ENCODE measurements at places on chromosomes 7 and 10.

DNA sequence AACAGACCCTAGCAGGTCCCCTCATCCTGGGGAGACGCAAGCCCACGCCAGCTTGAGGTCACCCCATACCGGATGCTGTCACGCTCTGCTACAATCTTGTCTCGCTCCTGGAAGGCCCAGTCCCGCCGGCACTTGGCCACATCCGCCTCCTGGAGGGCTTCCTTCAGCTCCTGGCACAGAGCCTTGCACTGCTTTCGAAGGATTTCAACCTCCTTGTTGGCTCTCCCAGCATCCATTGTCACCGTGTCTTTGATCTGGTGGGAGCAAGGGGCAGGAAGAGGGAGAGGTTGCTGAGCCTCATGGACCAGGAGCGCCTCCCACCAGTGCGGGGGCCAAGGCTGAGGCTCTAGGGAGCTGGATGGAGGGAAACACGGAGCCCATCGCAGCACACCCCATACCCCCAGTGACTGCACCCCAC lies 90.9 kb downstream of the DLG5 start:
- DNase-seq, result no peak

DNA sequence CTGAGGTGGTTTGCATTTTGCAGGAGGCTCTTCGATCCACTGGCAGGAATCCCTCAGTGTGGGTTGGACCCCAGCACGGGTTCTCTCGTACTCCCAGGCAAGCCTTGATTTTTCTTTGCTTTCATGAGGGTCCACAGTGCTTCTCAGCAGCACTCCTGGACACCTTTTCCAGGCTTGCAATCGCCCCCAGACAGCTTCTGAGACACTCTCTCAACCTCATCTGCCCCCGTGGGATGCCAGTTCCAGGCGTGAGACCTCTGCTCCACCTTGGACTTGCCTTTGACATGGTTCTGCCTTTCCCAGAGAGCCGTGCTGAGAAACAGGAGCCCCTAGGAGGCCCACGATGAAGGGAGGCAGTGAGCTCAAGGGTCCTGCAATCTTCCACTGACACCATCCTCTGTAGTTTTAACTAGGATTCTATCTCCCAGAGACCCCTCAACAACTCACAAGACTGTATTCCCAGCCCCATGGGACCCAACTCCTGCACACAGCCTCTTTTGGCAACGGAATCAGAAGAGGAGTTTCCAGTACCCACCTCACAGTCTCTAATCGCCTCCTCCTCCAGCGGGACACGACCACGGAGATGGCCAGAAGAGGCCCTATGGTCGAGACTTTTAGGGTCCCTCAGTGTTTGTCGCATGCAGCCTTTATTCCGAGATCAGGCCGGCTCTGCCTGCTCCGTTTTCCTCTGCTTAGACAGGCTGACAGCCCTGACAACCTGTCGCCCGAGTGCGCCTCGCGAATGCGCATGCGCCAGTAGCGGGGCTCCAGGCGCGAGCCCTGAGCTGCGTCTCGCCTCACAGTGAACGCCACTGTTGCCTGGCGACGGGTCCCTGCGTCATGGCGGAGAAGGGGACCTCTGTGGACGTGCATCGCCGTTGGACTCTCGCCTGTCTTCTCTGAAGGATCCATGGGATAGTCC lies 26.0 kb upstream of the ZNF273 start:
- DNase-seq, result peak; percentile 86

GRCh38 chr7:26141077-26141476 lies 10.9 kb upstream of the NFE2L3 start:
- no peak for DNase-seq

DNA sequence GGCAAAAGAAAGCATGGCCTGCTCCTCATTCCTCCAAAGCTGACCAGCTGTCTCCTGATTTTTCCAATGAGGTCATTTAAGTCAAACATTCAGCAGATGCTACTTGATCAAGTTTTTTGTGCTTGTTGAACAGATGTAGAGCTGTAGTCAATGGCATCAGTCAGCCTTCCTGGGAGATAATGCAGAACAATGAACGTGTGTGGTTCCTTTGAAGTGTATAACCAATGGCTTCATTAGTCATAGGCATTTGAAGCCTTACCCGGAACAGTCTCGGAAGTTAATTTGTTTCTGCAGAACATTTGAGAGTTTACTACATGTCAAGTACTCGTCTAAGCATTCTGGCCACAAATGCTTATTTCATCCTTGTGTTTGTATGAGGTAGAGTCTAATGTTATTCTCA lies 227.1 kb downstream of the ADRA2A start:
- DNase-seq, result no peak

- no peak for DNase-seq
These were observed 10.2 kb upstream of the SLC25A28 start for GRCh38 chr10:99630433-99630832.
